DMS153 (cell line): ENCODE measurements at places on chromosomes 12 and 14.

- DNase-seq: no peak
Observed at GRCh38 chr12:3600039-3600720, 109.2 kb downstream of the PRMT8 start.

- no peak for DNase-seq
Observed at GRCh38 chr12:68981516-68981915, 48.5 kb upstream of the CPM start.

DNA sequence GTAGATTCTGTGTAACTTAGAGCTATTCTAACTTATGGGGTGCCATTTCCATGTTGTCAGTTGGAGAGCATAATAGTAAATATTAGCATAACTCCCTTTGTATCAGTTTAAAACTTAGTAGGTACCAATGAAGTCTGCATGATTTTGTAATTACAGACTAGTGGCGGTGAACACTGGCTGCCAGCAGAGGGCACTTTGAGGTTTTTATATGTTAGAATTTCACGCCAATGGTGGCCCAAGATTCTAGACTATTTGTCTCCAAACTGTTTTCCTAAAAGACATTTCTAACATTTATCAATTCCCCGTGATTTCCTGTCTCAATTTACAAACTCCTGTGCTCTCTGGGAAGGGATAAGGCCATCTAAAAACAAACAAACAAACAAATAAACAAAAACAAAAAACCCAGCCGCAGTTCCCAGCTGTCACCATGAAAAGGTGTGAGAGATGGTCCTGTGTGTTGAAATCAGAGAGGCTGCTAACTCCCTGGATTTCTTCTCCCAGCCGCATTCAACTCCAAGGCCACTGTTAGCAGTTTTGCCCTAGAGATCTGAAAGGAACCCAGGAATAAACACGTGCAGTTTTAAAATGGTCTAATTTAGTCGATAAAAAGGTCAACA, 57.6 kb downstream of the BRMS1L start:
- no peak for DNase-seq

GRCh38 chr14:100022772-100023451, 42.3 kb upstream of the EVL start:
- peak; percentile 0 for DNase-seq

- DNase-seq: no peak
Observed at GRCh38 chr12:97006585-97006984, 99.5 kb downstream of the NEDD1 start.

DNA sequence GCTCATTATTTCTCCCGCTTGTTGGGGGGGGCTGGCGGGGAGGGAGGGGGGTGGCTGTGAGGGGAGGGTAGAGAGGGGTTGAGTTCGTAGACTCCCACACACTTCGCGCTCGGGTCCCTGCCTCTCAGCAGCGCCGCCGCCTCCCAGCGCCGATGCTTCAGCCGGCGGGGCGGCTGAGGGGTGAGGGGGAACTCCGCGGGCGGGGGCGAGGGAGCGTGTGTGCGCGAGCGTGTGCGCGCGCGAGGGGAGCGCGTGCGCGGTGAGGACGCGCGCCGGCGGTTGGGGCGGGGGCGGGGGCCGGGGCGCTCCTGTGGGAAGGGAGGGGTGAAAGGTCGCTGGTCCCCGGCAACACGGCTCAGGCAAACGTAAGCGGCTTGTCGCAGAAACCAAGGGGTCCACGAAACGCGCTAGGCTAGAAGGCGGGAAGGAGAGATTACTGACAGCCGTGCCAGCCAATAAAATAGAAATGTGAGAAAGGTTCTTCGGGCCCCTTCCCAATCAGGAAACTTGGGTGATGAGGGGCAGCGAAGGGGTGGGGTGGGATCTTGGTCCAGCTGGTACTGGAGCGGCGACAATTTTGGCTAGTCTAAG, 343 bp upstream of the NOVA1 start:
- peak; percentile 91 for DNase-seq

DNA sequence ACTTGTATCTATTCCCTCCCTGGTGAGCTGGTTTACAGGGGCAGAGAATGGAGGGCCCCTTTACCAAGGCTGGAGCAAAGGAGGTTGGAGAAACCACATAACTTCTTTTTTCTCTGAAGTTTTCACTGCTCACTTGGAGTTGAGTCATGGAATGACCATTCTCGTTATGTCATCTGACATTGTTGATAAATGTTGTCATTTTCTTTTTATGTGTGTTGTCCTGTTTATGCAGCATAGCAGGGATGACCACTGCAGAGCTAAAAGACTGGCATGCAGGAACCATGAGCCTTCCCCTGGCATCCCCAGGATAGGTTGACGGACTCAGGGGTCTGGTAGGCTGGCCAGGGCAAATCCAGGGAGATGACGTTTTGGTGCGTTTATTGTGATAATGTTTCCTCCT, 256.8 kb upstream of the DDHD1 start:
- no peak for DNase-seq

GRCh38 chr12:110765111-110765510, 22.4 kb upstream of the PPP1CC start:
- peak; percentile 74 for DNase-seq

- no peak for DNase-seq
Observed at GRCh38 chr12:90216020-90216552, 507.4 kb upstream of the ATP2B1 start.

- peak; percentile 49 for DNase-seq
Observed at GRCh38 chr14:51818748-51819380, 41.5 kb upstream of the GNG2 start.
